ENCODE measurements at places on chromosomes 7 and 10. TPM values are rescaled to one million over a fixed set of nuclear protein-coding genes. Genes with fewer than 3 reads are reported as not detected.

NMT2 gene
- total RNA-seq: 105 TPM

OR2A7 gene
- total RNA-seq: not detected

IL6 gene
- 0.12 TPM for total RNA-seq

DNA2 gene
- total RNA-seq: 22.7 TPM

DPYSL4 gene
- total RNA-seq: 18.4 TPM

KLF14 gene
- total RNA-seq: 0.60 TPM

IDI1 gene
- 104 TPM for total RNA-seq

MACROH2A2 gene
- total RNA-seq: 15.0 TPM

AKR1C3 gene
- 120 TPM for total RNA-seq

TMEM229A gene
- total RNA-seq: not detected

PIK3AP1 gene
- total RNA-seq: 12.1 TPM

PRKCQ gene
- total RNA-seq: not detected

ANKRD22 gene
- total RNA-seq: not detected

ZNF488 gene
- 2.6 TPM for total RNA-seq

ABCB1 gene
- total RNA-seq: 0.14 TPM

GNGT1 gene
- total RNA-seq: 0.24 TPM

HOXA7 gene
- total RNA-seq: not detected

GHRHR gene
- total RNA-seq: not detected

UNCX gene
- not detected for total RNA-seq

KCNIP2 gene
- 2.8 TPM for total RNA-seq

CROT gene
- total RNA-seq: 22.2 TPM

WAPL gene
- 53.0 TPM for total RNA-seq

SUN3 gene
- 7.9 TPM for total RNA-seq

SPDYE8 gene
- not detected for total RNA-seq

ZNF117 gene
- 7.9 TPM for total RNA-seq

CYP3A7 gene
- not detected for total RNA-seq

UPK3BL2 gene
- total RNA-seq: 0.12 TPM

PDK4 gene
- total RNA-seq: 0.07 TPM

HOXA4 gene
- 2.0 TPM for total RNA-seq

PTN gene
- total RNA-seq: 11.9 TPM

CALHM3 gene
- total RNA-seq: 4.8 TPM

ADRB1 gene
- 1.1 TPM for total RNA-seq

CTAGE4 gene
- total RNA-seq: not detected

All from A172 (cell line).